ENCODE measurements at places on chromosomes 16 and 17. TPM values are rescaled to one million over a fixed set of nuclear protein-coding genes. Genes with fewer than 3 reads are reported as not detected.

GRCh38 chr17:56908001-56908542, 5.8 kb downstream of the TRIM25 start:
- H3K4me3 ChIP-seq = no peak overlapping the region
- H3K4me1 ChIP-seq = no peaks in the 10 kb centered on the region
- H3K36me3 ChIP-seq = peaks cover 45% of the 10 kb centered on the region
- H3K27ac ChIP-seq = no peak overlapping the region
- H3K27me3 ChIP-seq = no peaks in the 10 kb centered on the region

The SULT1A4 gene
- total RNA-seq = 15.8 TPM

- no peaks in the 10 kb centered on the region for H3K27me3 ChIP-seq
- no peak overlapping the region for H3K27ac ChIP-seq
- H3K4me1 ChIP-seq = no peaks in the 10 kb centered on the region
- DNase-seq = no peak
These were observed 115.2 kb upstream of the KIF2B start for GRCh38 chr17:53707566-53707965.

DNA sequence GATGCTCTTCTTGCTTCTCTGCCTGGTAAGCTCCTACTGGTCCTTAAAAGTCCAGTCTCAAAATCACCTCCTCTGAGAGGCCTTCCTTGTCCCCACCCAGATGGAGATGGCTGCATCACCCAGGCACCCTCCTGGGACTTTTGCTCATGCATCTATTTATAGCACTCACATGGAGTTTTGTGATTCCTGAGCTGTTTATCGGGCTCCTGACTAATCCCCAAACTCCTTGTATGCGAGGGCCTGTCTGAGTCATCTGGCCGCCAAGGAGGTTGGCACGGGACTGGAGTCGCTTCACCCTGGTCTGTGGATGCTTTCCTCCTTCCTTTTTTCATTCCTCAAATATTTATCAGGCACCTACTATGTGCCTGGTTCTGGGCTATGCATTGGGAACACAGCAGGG, 2.3 kb upstream of the MAP2K3 start:
- H3K4me1 ChIP-seq = no peaks in the 10 kb centered on the region
- H3K27ac ChIP-seq = peak overlapping the region; percentile 79
- no peaks in the 10 kb centered on the region for H3K36me3 ChIP-seq
- no peaks in the 10 kb centered on the region for H3K27me3 ChIP-seq

The CDRT15L2 gene
- total RNA-seq = not detected

The KRT16 gene
- total RNA-seq = not detected

- no peak overlapping the region for H3K4me3 ChIP-seq
- peak overlapping the region; percentile 45 for H3K27ac ChIP-seq
- peaks cover 44% of the 10 kb centered on the region for H3K4me1 ChIP-seq
- no peaks in the 10 kb centered on the region for H3K36me3 ChIP-seq
- no peaks in the 10 kb centered on the region for H3K27me3 ChIP-seq
- DNase-seq = peak; percentile 88
These were observed 75.9 kb upstream of the TNRC6C start for GRCh38 chr17:77882481-77883212.

The TBC1D3 gene
- total RNA-seq = not detected

- H3K27me3 ChIP-seq = peaks cover 26% of the 10 kb centered on the region
- H3K4me1 ChIP-seq = no peaks in the 10 kb centered on the region
- DNase-seq = no peak
- H3K27ac ChIP-seq = no peak overlapping the region
- no peak overlapping the region for H3K4me3 ChIP-seq
These were observed 1.6 kb downstream of the HBA1 start for GRCh38 chr16:177981-178667.

The TNP2 gene
- not detected for total RNA-seq

GRCh38 chr17:2179615-2180295, 123.8 kb downstream of the SMG6 start:
- H3K4me3 ChIP-seq = no peak overlapping the region
- H3K36me3 ChIP-seq = no peaks in the 10 kb centered on the region
- no peaks in the 10 kb centered on the region for H3K27me3 ChIP-seq
- DNase-seq = peak; percentile 92

DNA sequence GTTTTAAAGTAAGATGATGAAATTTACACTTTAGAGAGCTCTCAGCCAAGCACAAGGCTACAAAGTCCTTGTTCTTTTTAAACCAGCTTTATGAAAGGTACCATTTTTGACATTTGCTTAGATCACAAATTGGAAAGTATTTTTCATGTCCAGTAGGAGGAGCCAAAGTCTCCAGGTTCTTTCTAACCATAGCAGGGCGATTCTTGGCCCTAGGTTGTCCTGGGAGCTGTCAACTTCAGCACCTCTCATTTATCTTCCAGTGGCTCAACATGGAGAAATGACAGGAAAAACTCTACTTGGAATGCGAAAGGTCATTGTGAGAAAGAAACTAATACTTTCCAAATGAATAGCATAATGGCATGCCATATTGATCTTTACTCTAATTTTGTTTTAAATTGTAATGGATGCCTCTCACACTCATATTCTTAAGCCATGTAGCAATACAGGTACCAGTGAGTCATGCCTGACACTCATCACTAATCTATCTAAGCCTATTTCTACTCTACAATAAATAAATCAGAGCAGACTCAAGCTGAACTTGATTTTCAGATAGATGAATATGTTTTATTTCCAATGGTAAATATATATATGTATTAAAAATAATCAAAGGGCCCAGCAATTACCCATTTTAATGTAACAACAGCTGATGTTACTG, 919.1 kb upstream of the EEF2KMT start:
- no peaks in the 10 kb centered on the region for H3K4me1 ChIP-seq
- no peaks in the 10 kb centered on the region for H3K27me3 ChIP-seq
- no peak for DNase-seq
- no peak overlapping the region for H3K4me3 ChIP-seq
- H3K36me3 ChIP-seq = no peaks in the 10 kb centered on the region
- H3K27ac ChIP-seq = no peak overlapping the region

- H3K27me3 ChIP-seq = no peaks in the 10 kb centered on the region
- no peaks in the 10 kb centered on the region for H3K4me1 ChIP-seq
- DNase-seq = no peak
- H3K36me3 ChIP-seq = no peaks in the 10 kb centered on the region
- no peak overlapping the region for H3K4me3 ChIP-seq
- H3K27ac ChIP-seq = no peak overlapping the region
These were observed 142.5 kb upstream of the HS3ST2 start for GRCh38 chr16:22671301-22672076.

The GNGT2 gene
- total RNA-seq = 0.90 TPM

DNA sequence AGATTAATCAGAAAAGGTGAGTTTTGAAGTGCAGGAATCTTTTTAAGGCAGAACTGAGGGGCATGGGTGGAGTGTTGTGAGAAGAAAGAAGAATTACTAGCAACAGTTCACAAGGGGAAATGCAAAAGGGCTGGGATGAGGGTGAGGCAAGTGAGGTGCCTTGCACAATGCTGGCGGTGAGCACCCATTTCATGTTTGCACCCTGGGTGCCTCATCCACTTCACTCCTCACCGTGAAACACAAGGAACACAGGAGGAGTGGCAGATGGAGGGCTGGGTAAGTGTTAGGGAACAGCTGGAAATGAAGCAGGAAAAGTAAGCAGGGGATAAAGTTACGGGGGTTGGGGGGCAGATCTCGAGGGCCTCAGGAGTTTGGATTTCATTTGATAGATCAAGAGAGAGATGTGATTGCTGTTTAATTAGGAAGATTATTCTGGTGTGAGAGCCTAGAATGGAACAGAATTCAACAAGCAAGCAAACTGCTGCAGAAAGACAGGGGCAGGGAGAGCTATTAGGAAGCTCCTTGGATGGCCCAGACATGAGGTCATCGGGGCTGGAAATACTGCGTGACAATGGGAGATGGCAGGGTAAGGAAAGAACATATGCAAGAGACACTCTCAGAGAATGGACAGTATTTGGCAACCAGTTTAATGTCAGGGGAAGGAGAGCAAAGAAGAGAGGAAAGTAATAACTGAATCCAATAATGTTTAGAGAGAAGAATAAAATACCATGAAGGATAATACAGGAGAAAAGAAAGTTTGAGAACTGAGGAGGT, 8.3 kb upstream of the HEATR6 start:
- H3K27ac ChIP-seq = no peak overlapping the region
- H3K36me3 ChIP-seq = no peaks in the 10 kb centered on the region
- H3K4me3 ChIP-seq = no peak overlapping the region
- no peaks in the 10 kb centered on the region for H3K4me1 ChIP-seq
- no peaks in the 10 kb centered on the region for H3K27me3 ChIP-seq

DNA sequence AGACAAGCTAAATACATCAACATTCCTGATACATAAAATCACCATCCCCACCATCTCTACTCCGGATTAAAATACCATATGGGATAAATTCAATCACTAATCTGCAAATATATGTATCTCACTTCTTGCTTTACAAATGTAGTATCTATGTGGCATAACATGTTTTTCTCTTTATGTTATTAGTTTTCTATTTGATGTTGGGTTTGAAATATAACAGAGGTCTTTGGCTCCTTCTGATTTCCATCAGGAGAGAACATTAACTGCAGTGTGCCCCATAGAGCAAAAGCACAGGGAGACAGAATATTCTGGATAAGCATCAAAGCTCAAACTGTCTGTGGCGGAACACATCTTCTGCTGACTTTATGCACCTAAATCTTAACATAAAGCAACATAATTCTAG, 547.2 kb upstream of the CDH8 start:
- H3K36me3 ChIP-seq = no peaks in the 10 kb centered on the region
- H3K27me3 ChIP-seq = no peaks in the 10 kb centered on the region
- no peaks in the 10 kb centered on the region for H3K4me1 ChIP-seq
- no peak overlapping the region for H3K4me3 ChIP-seq
- no peak overlapping the region for H3K27ac ChIP-seq

GRCh38 chr16:84268291-84269040, 26.2 kb upstream of the WFDC1 start:
- H3K4me3 ChIP-seq = no peak overlapping the region
- no peak overlapping the region for H3K27ac ChIP-seq
- no peak for DNase-seq
- H3K27me3 ChIP-seq = no peaks in the 10 kb centered on the region

DNA sequence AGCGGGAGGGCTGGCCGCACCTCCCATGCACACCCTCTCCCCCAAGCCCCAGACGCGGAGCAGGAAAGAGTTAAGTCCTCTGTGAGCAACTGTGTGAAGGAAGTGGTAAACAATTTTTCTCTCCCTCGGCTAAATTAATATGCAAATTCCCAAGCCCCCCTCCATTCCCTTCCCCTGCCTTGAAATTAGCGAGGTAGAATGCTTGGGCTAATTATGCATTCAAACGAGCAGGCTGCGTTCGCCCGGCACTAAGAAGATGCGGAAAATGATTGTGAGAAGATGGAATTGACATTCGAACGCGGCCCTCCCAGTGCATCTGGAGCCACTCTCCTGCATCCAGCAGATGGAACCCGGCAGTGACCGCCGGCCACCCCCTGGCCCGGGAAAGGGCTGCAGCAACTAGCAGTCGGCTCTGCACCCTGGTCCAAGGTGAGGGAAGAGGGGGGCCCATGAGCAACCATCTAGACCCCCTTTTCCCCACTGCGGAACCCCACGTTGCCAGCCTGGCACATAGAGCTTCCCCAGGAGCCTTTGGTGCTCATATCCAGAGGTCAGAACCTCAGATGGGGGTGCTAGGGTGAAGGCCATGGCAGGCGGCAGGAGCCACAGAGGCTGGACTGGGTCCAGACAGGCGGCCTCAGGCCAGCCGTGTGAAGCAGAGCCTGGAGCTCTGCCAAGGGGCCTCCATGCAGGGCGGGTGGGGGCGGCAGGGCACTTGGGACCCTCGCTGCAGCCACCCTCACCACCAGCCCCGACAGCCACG, 49.1 kb upstream of the ACSF3 start:
- DNase-seq = no peak
- no peaks in the 10 kb centered on the region for H3K4me1 ChIP-seq
- no peaks in the 10 kb centered on the region for H3K27me3 ChIP-seq
- H3K27ac ChIP-seq = no peak overlapping the region

- no peaks in the 10 kb centered on the region for H3K27me3 ChIP-seq
- DNase-seq = no peak
- no peak overlapping the region for H3K4me3 ChIP-seq
- no peaks in the 10 kb centered on the region for H3K36me3 ChIP-seq
- H3K27ac ChIP-seq = no peak overlapping the region
These were observed 10.7 kb downstream of the RPRML start for GRCh38 chr17:46968224-46968834.

The NOXO1 gene
- 0.30 TPM for total RNA-seq
